ENCODE measurements at places on chromosomes 3 and 15.

GRCh38 chr3:37014620-37015019 is 21.3 kb downstream of the MLH1 start:
- DNase-seq: no peak

- no peak for DNase-seq
Measured at GRCh38 chr3:67804089-67804488, 149.7 kb upstream of the SUCLG2 start.

- no peak for DNase-seq
Measured at GRCh38 chr3:187368251-187369088, at the start of gene RTP4. Gene RTP4 (plus strand): TSS chr3:187368385. CDS start chr3:187368442, 57 bp downstream.

GRCh38 chr15:70490148-70490837 is 273.1 kb downstream of the UACA start:
- DNase-seq: no peak

GRCh38 chr3:187049462-187050101 is 89.7 kb downstream of the RPL39L start:
- DNase-seq: no peak

GRCh38 chr3:161409069-161409468 is 37.8 kb upstream of the SPTSSB start:
- DNase-seq: no peak

- DNase-seq: no peak
Measured at GRCh38 chr3:11084098-11084497, 70.2 kb upstream of the HRH1 start.

GRCh38 chr15:78372880-78373279 is 32.7 kb downstream of the CRABP1 start:
- no peak for DNase-seq

DNA sequence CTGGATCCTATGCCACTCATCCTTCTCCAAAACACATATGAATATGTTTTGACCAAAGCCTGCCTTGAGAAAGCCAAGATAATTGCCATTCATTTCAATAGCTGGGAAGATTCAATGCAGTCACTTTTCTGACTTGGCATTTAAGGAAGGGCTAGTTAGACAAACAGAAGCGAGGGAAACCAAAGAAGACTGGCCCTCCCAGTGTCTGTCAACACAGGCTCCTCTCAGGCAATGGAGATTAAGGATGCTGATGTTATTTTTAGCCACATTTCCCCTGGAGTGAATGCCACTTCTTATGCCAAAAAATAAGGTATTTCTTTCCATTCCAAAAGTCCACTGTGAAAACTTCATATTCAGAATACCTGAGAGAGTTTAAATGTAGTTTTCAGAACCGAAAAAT is 101.7 kb downstream of the P3H2 start:
- DNase-seq: no peak

GRCh38 chr3:58994746-58995330 is 55.0 kb downstream of the CFAP20DC start:
- DNase-seq: no peak

DNA sequence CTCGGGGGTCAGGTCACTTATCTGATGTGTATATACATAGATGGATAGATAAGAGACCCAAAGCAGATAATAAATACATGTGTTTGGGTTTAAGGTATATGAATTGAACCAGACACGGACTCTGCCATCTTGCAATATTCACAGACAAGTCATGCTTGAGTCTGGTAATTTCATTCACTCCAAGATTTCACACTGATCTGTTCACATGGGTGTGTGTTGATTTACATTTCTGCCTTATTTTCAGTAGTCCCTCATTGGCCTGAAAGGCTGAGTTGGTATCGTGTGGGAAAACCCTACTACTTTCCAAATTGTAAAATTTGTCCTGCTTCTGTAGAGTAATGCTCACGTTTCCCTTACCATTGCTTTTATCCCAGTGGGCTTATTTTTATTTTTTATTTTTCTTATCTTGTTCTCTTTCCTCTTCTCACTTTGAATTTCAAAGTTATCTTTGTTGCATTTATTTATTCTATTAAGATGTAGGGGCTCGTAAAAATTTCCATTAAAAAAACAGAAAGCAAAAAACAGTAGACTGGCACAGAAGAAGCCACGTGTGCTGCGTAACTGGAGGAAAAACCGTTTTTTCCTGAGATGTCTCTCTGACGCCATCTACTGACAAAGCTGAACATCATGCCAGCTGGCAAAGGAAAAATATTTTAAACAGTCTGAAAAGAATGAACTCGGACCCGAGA is 10.8 kb upstream of the MFSD1 start:
- no peak for DNase-seq

GRCh38 chr15:38864827-38865581 is 300.4 kb upstream of the RASGRP1 start:
- no peak for DNase-seq

DNA sequence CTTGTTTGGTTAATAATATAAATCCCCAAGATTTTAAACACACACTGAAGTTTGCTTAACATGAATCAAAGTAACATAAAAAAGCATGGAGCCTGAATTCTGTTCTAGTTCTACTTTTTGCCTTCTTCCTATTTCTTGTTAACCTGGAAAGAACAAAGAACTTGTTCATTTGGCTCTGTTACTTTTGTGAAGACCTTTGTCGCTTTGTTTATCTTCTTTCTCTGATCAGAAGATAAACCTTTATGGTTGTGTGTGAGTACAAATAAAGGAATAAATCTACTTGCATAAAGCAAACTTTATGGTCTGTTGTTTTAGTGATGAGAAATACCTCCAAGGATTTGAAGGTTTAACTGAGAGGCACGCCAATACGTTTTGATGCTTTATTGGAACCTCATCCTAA is 210.1 kb upstream of the SATB1 start:
- no peak for DNase-seq

- DNase-seq: no peak
Measured at GRCh38 chr3:171192176-171192854, 165.8 kb upstream of the SLC2A2 start.

DNA sequence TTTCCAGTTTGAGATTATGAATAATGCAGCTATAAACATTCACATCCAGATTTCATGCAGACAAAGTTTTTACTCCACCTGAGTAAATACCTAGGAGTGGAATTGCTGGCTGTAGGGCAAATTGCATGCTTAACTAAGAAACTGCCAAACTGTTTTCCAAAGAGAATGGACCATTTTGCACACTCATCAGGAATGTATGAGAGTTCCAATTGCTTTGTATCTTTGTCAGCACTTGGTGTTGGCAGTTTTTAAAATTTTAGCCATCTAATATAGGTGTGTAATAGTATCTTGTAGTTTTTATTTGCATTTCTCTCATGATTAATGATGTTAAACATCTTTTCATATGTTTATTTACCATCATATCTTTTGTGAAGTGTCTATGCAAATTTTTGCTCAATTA is 40.6 kb upstream of the TRIM59 start:
- no peak for DNase-seq

DNA sequence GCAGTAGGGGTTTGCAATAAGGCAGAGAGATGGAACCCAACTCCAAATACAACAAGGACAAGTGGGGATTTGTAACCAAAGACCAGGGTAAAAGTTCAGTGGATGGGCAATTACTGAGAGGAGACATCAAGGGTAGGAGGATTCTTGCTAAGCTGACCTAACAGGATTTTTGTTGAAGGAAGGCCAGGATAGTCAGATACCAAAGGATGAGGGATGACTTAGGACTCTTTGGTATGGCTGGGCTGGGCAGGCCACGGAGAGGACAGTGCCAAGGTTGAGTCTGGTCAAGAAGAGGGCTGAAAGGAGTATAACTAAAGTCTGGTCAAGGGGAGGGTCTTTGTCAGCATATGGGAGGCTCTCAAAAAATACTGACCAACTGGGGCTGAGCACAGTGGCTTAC is 85.3 kb upstream of the UBE2E2 start:
- no peak for DNase-seq

DNA sequence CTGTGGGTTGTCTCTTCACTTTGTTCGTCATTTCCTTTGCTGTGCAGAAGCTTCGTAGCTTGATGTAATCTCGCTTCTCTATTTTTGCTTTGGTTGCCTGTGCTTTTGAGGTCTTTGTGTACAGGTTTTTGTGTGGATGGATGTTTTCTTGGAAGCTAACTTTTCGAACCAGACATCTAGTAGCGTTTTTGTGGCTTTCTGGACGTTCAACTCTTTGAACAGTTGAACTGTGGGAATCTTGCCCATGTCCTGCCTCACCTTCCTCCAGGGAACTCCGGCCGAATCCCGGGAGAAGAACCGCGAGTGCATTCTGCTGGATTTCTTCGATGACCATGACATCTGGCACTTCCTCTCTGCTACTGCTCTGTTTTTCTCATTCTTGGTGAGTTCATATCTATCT is 70.6 kb downstream of the USF3 start:
- no peak for DNase-seq

- no peak for DNase-seq
Measured at GRCh38 chr3:45715945-45716344, 26.7 kb downstream of the SACM1L start.

GRCh38 chr3:13114811-13115575 is 41.8 kb upstream of the IQSEC1 start:
- DNase-seq: no peak

DNA sequence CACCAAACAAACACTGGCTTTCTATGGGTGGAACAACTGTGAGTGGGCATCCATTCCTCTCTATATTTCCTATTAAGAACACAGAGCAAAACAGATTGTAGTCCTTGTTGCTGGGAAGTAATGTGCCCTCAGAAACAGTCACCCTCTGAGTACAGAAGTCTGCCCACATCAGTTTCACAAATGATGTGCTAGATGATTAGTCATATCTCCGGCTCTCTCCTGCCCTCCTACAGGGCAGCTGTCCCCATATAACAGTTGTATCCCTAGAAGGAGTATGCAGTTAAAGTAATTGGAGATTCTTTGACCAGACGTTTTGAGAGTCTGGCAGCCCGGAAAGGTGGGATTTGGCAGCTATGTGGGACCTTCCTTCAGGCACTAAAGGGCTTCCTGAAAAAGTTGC is 159.9 kb downstream of the APBA2 start:
- no peak for DNase-seq

DNA sequence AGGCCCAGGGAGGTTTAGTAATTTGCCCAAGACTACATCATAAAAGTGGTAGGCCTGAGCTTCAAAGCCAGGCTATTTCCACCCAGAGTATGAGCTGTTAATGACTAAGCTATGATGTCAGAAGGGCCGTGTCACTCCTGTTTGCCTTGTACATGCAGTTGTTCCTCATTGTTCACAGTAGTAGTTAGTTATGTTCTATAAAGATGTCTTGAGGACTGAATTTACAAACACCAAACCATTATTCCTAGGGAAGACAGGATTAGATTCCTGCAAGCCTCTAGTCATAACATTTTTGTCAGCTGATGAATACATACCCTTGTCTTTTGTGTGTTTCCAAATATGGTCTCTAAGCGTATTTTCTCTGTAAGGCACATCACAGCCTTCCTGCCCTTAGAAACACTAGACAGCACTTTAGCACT is 20.9 kb upstream of the LARS2 start:
- DNase-seq: no peak

DNA sequence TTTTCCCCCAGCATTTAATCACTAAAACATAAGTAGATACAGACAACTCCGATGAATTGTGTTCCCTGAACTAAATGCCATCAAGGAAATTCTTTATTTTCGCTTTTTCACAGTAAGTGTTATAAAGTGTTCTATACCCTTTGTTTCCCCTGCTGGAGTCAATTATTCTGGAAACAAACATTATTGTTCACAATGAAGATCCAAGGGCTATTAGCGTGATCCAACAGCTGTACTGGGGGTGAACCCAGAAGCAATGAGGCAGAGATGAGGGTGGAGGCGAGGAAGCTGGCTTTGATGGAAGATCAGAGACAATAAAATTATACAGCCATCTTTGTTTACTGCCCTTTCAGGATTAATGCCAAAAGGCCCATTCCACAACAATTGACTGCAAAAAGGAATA is 250.3 kb upstream of the IGF1R start:
- DNase-seq: no peak

- DNase-seq: no peak
Measured at GRCh38 chr3:129648391-129648790, 41.9 kb upstream of the PLXND1 start.

- peak; percentile 75 for DNase-seq
Measured at GRCh38 chr15:52078876-52079700, 33.5 kb downstream of the BCL2L10 start.

DNA sequence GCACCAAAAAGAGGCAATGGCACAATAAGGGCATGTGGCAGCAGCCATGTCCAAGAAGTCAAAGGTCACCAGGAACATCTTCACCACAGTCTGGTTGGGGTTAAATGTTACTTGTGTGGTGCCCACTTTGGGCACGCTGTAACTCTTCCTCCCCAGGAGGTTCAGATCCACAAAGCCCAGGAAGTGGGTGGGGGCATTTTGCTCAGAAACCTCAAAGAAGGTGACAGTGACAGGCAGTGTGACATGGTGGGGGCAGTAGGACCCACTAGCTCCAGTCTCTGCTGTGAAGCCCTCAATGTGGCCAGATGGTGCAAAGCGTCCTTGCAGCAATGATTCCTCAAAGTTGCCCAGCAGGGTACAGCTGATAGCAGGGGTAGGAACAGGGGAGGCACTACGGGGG is 5.8 kb downstream of the ZNF80 start:
- DNase-seq: no peak

GRCh38 chr15:65466901-65467300 is 44.2 kb upstream of the IGDCC4 start:
- no peak for DNase-seq

DNA sequence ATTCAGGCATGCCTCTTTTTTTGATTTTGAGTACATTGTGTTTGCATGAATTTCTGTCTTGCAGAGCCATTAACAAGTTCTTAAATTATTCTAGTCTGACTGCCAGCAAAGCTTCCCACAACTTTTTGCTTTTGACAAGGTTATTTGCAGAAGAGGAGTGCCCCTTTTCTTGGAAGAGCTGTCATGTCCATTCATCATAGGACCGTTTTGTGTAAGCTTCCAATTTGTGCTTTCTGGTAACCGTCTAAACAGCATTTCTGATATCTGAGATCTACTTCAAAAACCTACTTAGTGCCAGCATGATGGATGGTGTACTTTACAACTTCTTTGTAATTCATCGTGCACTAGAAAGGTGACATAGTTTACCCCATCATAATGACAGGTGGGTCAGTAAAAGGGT is 379.7 kb downstream of the NAALADL2 start:
- DNase-seq: no peak

DNA sequence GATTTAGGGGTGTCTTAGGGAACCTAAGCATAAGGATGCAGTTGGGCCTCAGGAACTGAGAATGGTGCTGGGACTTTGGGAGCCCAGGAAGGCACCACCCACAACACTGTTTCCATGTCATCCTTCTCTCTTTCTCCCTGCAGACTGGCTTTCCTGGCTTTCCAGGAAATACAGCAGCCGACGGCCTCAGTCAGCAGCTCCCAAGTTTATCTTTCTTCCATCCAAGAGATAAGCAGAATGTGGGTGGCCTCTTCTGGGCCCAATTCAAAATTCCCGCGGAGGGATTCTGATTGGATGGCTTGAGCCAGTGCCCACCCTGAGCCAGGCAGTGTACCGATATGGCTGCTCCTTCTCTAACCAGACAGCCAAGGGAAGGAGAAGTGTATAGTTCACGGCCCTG is 4.5 kb upstream of the CLN6 start:
- DNase-seq: no peak

DNA sequence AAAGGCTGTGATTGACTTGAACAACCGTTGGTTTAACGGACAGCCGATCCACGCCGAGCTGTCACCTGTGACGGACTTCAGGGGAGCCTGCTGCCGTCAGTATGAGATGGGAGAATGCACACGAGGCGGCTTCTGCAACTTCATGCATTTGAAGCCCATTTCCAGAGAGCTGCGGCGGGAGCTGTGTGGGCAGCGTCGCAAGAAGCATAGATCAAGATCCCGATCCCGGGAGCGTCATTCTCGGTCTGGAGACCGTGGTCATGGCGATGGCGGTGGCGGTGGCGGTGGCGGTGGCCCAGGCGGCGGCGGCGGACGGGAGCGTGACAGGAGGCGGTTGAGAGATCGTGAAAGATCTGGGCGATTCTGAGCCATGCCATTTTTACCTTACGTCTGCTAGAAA is 7.8 kb upstream of the NANOGP8 start:
- no peak for DNase-seq
